ENCODE measurements at places on chromosomes 1 and 21.
A peak's percentile ranks its signal among the peaks of the same experiment; 100 is the strongest.

DNA sequence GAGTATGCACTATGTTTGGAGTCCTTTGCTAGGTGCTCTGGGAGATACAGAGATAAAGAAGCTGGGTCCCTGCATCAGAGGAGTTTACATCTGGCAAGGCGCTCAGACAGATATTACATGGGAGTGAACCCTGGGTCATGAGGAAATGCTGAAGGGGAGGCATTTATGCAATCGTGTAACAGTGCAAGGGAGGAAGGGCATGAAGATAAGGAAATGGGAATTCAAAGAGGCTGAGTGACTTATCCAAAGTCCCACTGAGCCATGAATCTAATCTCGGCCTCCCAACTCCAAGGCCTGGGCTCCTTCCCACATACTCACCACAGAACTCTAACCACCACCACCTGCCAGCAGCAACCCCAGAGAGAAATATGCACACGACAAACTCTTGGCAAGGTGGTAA lies 51.6 kb downstream of the FAM163A start:
- no peak for DNase-seq

DNA sequence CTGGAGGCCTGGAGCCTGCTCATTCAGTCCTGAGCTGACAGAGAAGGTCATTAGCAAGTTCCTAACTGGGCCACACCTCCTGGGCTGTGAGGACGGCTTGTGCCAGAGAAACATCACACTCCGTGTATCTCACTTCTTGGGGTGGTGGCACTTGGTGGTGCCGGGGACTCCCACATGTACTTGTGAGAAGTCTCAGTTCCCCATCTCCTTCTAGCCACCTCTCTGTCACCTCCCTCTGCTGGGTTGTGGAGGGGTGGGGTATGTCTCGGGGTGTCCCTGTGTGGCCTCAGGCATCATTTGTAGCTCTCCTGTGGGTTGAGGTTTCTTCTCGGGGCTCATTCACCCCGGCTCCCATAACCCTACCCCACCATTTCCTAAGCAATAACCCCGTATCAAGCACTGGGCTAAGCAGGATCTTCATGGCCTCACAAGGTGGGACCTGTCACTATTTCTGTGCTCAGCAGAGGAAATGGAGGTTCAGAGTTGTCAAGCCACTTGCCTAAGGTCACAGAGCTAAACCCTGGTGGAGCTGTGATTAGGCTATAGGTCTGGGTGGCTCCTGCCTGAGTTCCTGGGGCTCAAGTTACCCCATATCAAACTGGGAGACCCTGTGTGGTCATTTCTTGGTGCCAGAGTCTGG lies 62.5 kb downstream of the UBIAD1 start:
- no peak for DNase-seq

- DNase-seq: peak; percentile 96
Observed at GRCh38 chr1:186082235-186082937, 292.7 kb downstream of the TPR start.

GRCh38 chr1:223631473-223631872 lies 34.0 kb downstream of the CAPN8 start:
- peak; percentile 79 for DNase-seq

GRCh38 chr1:99327357-99327756 lies 63.1 kb downstream of the PLPPR4 start:
- DNase-seq: peak; percentile 71

DNA sequence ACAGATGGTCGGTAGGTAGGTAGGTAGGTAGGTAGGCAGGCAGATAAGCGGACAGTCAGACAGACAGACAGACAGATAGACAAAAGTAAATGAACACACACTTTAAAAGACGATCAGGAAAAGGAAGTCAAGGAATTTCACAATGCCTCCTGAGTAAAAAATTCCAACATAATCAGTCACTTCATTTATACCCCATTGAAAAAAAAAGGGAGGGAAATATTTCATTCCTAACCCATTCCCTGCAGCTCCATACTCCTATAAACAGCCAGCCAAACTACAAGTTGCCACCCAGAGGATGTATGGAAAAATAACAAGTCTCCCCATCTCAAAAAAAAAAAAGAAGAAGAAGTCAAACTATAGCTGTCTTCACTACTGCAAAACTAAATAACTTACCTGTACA lies 43.4 kb downstream of the ZZZ3 start:
- peak; percentile 62 for DNase-seq

- DNase-seq: no peak
Observed at GRCh38 chr1:247212012-247212411, 40.2 kb upstream of the ZNF124 start.

GRCh38 chr1:215192306-215192705 lies 109.8 kb downstream of the KCNK2 start:
- DNase-seq: peak; percentile 85

GRCh38 chr1:9416918-9417500 lies 122.3 kb upstream of the SLC25A33 start:
- DNase-seq: no peak

DNA sequence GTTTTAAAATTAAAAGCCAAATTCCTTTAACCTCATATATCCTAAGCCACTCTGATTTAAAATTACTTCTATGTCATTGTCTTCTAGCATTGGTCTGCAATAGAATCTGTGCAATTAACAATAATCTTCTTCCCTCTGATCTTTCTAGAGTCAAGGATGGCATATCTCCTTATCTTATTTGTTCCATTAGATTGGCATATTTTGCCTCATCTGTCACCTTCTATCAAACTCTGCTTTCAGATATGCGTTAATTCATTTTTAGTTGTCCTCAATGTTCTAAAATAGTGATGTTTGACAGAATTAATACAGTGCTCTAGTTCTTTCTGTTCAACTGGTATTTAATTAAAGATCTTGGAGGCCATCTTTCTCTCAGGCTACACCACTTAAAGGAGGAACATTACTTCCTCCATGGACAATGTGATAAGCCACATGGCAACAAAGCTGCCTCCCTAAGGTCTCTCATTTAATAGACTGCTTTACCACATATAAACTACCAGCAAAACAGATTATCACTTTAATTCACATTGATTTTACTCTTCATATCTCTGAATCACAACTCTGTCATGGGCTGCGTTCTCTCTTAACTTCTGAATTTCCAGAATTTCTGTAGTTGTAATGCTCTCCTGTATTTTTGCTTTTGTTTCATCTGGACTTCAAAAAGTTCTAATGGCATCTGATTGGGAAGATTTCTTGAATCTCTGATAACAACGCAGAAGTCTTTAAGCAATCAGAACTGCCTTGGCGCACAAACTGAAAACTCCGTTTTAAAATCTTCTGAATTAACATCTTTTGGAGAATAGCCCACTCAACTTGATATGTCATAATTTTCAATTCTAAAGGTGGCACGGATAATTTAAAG lies 2.8 kb downstream of the NRIP1 start:
- DNase-seq: no peak

- no peak for DNase-seq
Observed at GRCh38 chr1:48785869-48786268, 9.2 kb upstream of the BEND5 start.

- no peak for DNase-seq
Observed at GRCh38 chr1:25477448-25478034, 46.8 kb downstream of the MACO1 start.

GRCh38 chr1:192913683-192914082 lies 104.8 kb downstream of the RGS2 start:
- DNase-seq: no peak

- DNase-seq: no peak
Observed at GRCh38 chr1:228009116-228009827, 2.5 kb downstream of the WNT3A start.

GRCh38 chr1:211939876-211940468 lies 95.4 kb downstream of the INTS7 start:
- no peak for DNase-seq

DNA sequence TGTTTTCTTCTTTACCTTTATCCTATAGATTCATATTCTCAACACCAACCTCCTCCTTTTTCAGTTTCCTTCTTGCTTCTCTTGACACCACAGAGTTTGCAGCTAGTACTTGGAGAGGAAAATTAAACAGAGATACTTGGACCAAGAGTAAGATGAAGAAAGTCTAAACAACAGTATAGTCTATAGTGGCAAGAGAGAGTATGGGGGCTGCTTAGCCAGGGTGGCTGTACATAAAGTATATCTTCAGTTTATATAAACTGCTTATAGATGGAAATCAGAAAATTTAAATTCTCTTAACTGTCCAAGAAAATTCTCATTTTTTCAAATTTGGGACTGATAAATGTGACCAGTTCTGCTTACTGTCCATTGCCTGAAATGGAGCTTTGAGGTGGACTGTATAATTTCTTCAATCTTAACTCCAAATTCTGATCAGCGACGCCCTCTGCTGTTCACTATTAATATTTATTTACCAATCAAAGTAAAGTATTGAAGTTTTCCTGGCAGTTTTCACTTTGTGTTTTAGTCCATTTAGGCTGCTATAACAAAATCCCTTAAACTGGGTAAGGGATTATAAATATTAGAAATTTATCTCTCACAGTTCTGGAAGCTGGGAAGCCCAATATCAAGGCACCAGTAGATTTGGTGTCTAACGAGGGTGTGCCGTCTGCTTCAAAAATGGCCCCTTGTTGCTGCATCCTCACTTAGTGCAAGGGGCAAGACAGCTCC lies 14.8 kb upstream of the METTL18 start:
- DNase-seq: peak; percentile 74

GRCh38 chr21:36454093-36454531 lies 25.8 kb downstream of the CLDN14 start:
- DNase-seq: no peak

- DNase-seq: no peak
Observed at GRCh38 chr1:108556499-108556898, 3.4 kb upstream of the EEIG2 start.

GRCh38 chr1:92356956-92357355 lies 58.1 kb downstream of the RPAP2 start:
- peak; percentile 42 for DNase-seq

DNA sequence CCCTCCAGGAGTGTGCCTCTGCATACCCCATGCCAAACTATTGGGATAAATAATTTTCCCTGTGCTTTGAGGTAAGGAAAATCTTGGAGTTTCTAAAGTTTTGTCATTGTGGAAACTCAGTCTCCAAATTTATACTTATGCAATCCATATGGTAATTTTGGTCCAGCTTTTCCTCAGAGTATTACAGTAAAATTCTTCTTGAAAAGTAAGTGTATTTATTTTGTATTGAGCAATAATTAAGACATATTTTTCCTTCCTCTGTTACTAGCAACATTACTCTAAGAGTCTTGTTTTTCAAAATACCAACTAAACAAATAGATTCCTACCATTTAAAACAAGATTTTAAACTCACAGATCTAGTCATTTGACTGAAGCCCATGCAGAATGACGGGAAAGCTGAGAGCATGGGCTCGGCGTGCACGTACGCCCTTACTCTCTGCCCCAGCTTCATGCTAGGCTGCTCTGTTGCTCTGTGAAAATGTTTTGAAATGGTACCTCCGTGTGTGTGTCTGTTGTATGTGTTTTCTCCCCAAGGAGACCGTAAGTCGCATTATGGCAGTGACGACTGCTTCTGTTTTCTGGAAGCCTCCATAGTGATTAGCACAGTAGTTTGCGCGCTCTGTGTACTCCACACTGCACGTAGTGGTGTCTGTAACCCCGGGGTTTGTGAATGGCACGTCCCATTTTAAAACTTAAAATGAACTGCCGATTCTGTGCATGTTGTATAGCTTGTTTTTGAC lies 165.3 kb downstream of the SDCCAG8 start:
- peak; percentile 25 for DNase-seq
